ENCODE measurements at places on chromosomes 7 and 10.

- no peak for DNase-seq
These were observed 453.2 kb upstream of the GALNT17 start for GRCh38 chr7:70678621-70679251.

DNA sequence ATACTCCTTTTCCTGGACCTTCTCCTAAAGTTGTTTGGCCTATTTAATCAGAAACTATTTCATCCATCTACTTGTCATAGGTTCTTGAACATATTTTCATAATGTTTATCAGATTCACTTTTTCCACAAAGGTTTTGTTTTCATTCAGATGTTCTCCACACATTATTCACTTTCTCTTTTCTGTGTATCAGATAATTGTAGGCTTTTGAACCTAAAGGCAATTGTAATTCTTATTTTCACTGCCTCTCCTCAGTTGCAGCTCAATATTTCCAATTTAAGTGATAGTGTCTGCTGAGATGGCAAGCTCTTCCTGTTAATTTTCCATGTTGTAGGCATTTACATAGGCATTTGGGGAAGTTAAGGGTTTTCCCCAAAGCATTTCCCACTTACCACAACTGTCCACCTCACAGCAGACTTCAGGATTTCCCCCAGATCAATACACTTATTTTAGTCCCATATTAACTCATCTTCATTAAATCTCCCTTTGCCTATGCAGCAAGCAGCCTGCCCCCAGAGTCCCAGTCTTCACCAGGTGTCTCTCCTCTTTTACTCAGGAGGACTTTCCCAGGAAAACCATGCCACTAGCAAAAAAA is 12.3 kb upstream of the IKZF1 start:
- DNase-seq, result no peak

- DNase-seq, result no peak
These were observed 9.9 kb downstream of the DIP2C start for GRCh38 chr10:679556-679955.

DNA sequence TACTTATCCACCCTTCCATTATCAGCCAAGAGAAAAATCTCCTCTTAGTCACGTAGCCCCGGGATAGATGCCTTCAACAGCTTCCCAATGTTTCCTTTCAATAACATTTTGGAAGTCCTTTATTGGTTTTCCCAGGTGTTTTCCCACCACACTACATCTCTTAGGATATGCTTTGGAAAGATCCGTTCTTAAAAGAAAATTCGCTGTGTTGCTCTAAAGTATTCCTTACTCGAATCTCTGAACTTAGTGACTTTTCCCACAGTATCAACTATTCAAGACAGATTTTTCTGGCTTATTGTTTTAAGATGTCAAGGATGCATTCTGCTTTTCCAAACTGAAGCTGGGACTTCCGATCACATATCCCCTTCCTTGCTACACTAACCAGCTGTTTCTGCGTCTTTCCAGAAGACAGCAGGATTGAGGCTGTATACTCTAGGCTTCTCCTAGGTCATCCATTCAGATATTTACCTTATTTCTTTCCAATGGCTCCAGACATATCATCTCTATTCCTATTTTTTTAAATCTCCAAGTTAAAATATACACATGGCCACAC is 36.5 kb upstream of the SVIL start:
- no peak for DNase-seq

GRCh38 chr7:13851736-13852135 is 137.7 kb downstream of the ETV1 start:
- no peak for DNase-seq

DNA sequence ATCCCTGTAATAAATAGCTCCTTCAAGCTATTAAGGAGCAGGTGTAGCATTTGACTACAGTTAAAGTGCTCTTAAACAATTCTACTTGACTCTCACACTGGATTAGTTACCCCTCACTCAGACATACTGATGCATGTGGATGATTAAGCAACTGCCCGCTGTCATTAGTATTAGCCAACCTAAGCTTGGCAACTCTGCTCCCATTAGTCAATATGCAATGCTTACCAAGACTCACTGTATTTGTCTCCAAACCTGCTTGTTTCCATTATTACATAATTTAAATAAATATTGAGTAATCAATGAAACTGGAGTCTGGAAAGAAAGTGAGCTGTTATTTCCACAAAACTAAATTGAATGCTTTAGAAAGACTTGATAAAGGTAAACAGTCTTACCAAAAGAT is 144.0 kb upstream of the ASAH2 start:
- no peak for DNase-seq

DNA sequence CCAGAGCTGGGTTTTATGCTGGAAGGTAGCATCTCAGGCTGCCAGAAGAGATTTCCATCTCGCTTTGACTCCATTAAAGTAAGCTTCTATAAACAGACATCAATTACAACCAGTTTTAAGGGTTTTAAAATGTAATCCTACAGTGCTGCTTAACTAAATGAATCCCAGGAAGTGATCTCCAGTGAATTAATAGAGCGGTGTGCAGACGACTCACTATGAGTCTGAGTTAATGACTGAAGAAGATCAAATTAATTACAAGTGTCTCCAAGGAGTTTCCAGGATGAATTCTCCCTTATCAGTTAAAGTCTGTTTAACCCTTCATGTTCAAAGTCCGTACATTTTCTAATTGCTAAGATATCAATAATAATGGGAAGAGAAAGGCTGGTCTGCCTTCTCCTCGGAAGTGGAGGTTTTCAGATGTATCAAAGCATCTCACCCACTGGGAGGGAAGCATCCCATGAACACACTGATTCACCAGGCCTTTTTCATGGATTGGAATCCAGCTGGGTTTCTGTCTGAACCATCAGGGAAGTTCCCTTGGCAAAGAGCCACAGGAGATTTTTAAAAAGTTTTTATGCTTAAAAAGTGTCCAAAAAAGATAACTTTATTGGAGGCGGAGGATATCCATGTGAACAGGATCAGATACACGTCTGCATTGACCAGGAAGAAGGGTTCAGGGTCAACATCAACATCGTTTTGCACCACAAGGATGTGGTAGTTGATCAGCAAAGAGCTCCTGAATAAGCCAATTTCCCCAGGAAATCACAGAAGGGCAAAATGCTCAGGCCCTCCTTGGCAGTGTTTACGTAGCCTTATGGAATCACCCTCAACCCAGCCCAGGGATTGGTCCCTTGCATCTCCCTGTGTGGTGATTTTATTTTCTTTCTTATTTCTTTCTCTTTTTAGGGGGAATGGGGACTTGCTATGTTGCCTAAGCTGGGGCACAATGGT is 288.2 kb downstream of the POU6F2 start:
- DNase-seq, result no peak

GRCh38 chr10:47190802-47191450 is 109.1 kb upstream of the GDF10 start:
- DNase-seq, result no peak

GRCh38 chr10:43206391-43207235 is 60.3 kb downstream of the RASGEF1A start:
- DNase-seq, result peak; percentile 71

- DNase-seq, result no peak
These were observed 96.2 kb downstream of the GLCCI1 start for GRCh38 chr7:8064828-8065227.

- no peak for DNase-seq
These were observed 130.8 kb downstream of the DNAJB6 start for GRCh38 chr7:157467496-157468212.

GRCh38 chr10:3398825-3399646 is 226.5 kb upstream of the PITRM1 start:
- DNase-seq, result no peak

DNA sequence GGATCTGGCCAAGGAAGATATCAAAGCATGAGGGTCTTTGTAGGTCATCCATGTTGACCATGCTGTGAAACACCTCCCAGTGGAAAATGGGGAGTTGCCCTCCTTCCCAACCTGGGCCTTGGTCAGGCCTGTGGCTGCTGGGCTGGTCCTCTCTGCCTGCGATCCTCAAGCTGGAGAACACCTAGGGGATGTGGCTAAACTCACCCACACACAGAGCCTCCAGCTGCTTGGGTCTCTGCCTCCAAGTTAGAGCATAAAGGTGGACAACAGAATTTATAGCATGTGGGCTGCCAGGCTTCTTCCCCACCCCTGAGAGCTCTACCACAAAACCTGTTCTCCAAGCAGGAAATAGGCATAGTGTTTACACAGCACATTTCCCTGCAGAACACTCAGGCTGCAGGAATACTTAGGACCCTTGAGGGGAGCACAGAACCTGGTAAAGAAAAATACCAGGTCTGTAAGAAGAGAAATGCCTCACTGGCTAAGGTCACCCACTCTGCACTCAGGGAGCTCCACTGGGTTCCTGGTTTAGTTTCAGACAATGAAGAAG is at the start of gene SFTPA2:
SFTPA2 (minus strand) TSS at position 248 of the 550 bp plus-strand sequence. CDS start 924 bp downstream, outside the sequence.
- no peak for DNase-seq

DNA sequence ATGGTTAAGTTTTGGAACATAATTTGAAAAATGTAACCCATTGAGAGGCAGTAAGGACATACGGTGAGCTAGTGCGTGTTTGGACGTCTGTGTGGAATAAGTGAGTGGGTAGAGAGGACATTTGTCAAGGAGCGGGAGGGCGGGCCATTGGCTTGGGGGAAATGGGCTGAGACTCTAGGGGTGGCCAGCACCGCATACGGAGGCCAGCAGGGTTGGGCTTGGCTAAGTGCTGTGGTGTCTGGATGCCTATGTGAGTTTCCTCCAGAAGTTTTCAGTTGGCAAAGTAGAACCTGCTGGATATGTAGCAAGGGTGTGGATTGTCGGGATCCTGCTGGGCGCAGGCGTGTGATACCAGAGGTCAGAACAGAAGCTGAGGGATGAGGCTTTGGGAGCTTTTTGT is 103.0 kb downstream of the TCF7L2 start:
- DNase-seq, result peak; percentile 95

- DNase-seq, result no peak
These were observed 80.4 kb upstream of the MGMT start for GRCh38 chr10:129386415-129387257.

DNA sequence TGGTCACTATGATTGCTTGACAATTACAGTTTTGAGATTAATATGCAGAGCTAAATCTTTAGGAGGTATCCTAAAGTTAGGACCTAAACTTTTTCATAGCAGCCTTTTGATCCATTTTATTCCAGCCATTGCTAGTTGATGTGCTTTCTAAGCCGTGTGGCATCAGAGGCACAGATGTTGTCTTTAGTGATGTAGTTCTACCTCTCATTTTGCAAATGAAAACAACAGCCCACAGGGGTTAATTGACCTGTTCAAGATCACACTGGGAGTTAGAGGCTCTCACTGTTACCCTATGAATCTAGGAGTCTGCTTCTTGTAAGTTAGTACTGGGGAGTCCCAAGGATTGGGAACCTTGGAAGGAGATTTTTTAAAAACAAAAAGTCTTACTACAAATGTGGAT is 10.6 kb downstream of the AUTS2 start:
- DNase-seq, result no peak

DNA sequence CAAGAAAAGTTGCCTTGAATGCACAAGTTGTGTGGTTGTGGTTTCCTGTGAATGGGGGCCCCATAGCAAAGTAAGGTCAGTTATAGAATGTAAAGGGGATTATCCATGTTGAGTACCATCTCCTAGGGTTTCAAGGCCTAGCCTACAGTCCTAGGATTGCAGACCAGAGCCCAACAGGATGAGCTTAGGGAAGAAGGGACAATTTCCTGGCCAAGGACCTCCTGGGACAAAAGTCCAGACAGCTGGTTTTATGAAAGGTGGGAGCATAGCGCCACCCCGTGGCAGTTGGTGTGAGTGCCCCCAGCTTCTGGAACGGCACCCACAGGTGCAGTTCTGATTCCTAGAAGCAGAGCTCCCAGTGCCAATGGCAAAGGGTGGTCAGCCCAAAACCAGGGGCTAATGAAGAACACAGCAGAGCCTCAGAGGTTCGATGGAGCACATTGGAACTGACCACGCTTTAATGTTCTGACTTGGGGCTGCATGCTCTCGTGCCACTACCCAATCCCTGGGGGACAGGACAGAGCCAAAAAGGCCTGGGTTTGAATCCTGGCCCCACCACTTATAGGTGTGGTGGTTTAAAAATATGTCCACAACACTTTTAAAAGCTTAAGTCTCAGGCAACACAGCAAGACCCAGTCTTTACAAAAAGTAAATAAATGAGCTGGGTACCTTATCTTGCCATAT is 25.8 kb upstream of the TMEM120A start:
- DNase-seq, result no peak

DNA sequence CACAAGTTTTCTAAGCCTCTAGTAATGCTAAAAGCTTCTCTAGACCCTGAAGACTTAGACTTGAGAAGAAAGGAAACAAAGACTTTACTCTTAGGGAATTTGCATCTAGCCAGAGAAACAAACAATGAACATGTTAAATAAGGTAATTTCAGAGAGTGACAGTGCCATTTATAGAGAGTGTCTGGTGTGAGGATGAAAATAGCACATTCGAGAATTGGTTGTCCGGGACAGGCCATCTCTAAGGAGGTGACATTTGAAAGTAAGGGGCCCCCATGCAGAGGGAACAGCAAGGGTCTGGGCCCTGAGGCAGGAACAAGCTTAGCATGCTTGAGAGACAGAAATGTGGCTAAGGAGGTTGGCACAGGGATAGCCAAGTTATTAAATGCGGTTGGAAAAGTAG is 48.1 kb downstream of the ADAM22 start:
- no peak for DNase-seq

DNA sequence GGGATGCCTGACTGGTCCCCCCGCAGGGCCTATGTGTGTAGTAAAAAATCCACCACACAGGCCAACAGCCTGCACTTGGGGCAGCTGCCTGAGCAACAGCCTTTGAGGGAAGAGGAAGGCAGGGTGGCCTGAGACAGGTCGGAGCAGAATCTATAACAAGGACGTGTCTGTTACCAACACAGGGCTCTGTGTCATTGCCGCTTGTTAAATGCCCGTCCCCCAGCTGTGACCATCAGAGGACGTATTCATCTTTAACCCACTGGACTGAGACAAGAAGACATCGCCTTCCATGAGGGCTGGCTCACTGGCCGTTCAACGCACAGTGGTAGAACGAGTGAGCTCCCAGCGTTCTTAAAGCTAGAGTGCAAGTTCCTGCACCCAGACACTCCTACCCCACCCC is 7.8 kb downstream of the PDIA4 start:
- DNase-seq, result no peak

GRCh38 chr7:147570390-147570789 is 1020.2 kb upstream of the C7orf33 start:
- DNase-seq, result no peak

GRCh38 chr7:155324012-155324917 is 26.6 kb downstream of the INSIG1 start:
- DNase-seq, result no peak

DNA sequence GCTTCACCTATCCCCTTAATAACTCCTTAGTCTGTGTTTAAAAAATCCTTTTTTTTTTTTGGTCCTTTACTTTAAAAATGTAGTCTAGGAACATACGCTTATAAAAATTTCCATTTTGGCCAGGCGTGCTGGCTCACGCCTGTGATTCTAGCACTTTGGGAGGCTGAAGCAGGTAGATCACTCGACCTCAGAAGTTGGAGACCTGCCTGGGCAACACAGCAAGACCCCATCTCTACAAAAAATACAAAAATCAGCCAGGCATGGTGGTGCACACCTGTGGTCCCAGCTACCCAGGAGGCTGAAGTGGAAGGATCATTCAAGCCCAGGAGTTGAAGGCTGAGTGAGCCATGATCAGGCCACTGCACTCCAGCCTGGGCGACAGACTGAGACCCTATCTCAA is 14.8 kb downstream of the KAZALD1 start:
- DNase-seq, result no peak

- DNase-seq, result no peak
These were observed 267.2 kb downstream of the POM121L12 start for GRCh38 chr7:53302496-53303246.

GRCh38 chr7:36956814-36957213 is 232.5 kb upstream of the AOAH start:
- DNase-seq, result no peak
